Hypothalamus (tissue), 51 donors: ENCODE measurements at places on chromosomes 5 and 9.

GRCh38 chr5:114346181-114346580 lies 15.7 kb upstream of the KCNN2 start:
- no peak for DNase-seq

GRCh38 chr9:129752900-129753729 lies at the start of gene PTGES:
TSS of gene PTGES (minus strand) at chr9:129753042. CDS start at chr9:129753012, 30 bp downstream.
- peak; percentile 28 for DNase-seq

GRCh38 chr5:80607832-80608231 lies 37.8 kb upstream of the ANKRD34B start:
- DNase-seq = no peak

DNA sequence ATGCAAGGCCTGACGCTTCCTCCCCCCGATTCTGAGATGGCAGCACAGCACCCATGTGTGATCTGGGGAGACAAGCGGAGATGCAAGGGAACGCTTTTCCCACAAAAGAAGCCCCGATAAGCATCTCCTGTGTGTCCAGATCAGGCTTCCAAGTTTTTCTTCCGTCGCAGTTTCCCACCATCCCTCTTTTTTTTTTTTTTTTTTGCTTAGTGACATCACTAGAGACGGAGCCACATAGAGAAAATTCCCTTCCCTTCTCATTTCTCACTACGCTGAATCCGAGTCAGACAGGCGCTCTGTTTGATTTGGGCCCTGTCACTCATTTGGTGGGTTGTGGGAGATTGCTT lies 160.9 kb downstream of the HSD17B3 start:
- no peak for DNase-seq

DNA sequence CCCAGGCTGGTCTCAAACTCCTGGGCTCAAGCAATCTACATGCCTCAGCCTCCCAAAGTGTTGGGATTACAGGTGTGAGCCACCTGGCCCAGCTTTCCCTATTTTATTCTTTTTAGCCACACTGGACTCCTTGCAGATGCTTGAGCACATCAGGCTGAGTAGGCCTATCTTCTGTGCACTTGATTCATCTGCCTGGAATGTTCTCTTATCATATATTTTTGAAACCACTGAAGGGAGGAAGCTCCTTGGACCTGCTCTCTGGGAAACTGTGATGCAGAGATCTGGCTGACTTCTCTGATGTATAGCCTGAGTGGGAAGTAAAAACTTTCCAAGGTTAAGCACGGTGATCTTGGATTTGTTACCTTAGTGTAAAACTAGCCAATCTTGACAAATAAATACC lies 6.5 kb upstream of the MAT2B start:
- DNase-seq = no peak

DNA sequence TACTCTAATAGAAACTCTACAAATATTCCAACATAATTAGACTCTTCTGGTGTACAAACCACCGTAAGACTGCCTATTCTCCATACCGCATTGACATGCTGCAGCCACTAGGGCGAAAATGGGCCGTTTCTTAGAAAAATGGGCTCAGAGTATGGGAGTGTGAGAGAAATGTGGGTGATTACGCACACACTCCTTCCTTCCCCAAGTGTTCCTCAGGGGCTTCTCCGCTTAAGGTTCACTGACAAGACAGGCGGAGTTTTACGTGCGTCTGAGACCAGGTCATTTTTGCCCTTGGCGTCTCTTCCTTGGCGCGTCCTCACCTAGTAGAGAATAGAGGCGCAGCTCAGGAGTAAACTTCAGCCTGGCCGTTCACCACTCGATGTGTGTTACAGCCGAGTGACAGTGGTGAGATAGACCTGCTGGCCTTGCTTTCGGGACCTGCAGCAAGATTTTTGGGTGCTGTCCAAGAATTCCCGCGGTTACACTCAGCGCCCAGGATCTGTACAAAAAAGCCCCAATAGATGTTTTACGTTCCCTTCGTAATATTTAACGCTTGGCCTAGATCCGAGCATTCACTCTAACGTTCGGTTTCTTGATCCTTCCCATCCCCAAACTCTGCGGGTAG lies 1.8 kb upstream of the NTRK2 start:
- DNase-seq = no peak

GRCh38 chr5:44332285-44332971 lies 56.8 kb downstream of the FGF10 start:
- no peak for DNase-seq

DNA sequence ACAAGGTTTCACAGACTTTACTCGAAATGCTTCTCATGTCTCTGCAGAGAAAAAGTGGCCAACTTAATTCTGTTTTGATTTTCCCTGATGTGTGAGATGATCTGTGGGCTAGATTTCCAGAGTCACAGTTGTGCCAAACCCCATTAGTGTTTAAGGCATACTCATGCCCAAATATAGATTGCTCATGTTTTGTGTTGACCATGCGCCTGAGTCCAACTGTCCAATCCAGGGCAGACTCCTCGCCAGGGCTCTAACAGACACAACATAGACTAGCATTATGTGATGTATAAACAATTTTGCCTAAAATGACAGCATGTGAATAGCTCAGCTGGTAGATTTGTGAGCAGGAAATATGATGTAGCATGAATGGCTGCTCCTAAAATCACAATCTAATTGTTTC lies 128.1 kb downstream of the PRDM6 start:
- no peak for DNase-seq

GRCh38 chr9:130225586-130225985 lies 40.0 kb upstream of the HMCN2 start:
- no peak for DNase-seq

DNA sequence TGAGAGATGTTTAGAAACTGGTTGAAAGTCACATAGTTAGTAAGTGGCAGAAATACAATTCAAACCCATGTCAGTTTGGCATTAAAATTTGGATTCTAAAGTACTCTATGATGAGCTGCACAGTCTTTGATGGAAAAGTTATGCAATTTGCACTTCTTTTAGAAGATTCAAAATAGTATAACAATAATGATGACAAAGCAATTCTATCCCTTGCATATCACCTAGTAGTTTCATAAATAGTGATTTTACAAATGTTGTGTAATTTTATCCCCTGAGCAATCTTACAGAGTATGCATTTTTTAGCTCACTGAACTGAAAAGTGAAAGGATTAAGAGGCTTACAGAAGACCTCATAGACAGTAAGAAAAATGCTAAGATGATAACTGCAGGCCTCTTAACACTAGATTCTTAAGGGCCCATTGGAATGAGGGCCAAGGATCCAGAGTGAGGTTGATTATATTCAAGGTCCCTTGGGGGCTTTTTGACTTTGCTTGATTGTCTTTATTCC lies 3.7 kb downstream of the C5orf46 start:
- DNase-seq = no peak

- DNase-seq = no peak
Observed at GRCh38 chr5:143886096-143886495, 74.1 kb downstream of the HMHB1 start.

DNA sequence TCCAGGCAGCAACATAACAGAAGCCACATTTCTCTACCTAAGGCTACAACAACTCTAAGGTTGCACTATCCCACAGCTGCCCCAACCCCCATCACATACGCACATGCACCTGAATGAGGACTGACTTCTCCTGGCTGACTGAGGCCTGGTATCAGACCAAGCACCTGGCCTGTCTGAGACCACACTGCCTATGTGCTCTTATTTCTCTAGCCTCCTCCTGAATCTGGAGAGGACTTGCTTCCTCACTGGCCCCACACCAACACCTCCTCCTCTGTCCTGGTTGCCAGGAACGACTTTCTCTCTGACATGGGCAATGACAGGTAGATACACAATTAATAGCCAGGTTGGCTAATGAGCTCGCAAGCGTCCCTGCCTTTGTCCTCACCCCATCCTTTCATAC lies 14.9 kb upstream of the VDAC1 start:
- DNase-seq = no peak

GRCh38 chr5:74560245-74560644 lies 80.3 kb downstream of the ENC1 start:
- DNase-seq = no peak

GRCh38 chr5:148011398-148012137 lies 52.2 kb upstream of the SPINK5 start:
- DNase-seq = no peak

DNA sequence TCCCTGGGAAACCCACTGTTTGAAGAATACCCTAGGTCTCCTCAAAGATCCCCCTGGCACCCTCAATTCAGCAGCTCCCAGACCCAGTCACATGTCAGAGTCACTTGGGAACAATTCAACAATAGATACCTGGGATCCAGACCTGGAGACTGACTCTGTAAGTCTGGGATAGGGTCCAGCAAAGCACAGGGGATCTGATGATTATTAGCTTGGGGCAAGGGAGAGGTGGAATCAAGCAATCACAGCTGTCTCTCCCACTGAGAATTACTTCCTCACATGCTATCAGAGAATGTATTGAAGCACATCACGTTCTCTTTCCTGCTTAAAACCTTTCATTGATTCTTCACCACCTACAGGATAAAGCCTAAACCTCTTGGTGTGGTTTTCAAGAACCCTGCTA lies 5.9 kb downstream of the FAM193B start:
- DNase-seq = no peak

- no peak for DNase-seq
Observed at GRCh38 chr5:179250561-179251225, 94.6 kb downstream of the ADAMTS2 start.

GRCh38 chr5:139368613-139369012 lies 14.5 kb downstream of the SLC23A1 start:
- no peak for DNase-seq

DNA sequence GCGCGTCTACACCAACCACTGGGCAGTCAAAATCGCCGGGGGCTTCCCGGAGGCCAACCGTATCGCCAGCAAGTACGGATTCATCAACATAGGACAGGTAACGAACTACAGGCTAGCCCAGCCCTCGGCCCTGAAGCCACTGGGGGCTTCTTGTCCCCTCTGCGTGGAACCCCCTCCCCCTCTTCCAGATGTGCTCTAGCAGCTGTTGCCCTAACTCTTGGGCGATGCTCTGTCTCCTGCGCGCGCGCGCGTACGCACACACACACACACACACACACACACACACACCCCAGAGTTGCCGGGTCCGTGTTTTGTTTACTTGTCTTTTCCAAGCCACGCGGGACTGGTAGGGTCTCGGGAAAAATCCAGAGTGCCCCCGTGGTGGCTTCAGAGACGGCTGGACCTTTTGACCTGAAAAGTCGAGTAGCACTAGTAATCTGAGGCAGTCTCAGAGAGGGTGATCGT lies 836 bp downstream of the PCSK5 start:
- peak; percentile 71 for DNase-seq

DNA sequence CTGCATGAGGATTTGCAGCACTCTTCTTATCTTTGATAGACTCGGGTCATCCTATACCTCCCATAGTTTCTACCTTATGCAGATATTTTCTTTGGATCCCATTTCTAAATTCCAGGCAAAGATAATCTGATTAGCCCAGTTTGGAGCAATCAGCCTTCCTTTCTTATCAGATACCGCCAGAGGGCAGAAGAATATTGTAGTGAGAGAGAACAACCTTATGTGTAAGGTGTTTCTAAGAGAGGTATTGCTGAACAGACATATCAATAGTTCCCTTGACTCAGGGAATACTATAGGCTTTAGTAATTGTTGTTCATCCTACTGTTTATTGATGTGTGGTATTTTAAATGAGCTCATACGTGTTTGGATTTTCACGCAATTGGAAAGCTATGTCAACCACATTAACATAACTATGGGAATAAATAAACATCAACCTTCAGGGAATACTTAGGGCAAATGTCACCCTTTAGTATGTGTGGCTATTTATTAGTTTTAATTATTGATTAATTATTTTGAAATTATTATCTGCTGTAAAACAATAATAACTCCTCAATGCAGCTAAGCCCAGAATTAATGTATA lies 1435.2 kb upstream of the CDH9 start:
- no peak for DNase-seq

GRCh38 chr9:94802793-94803192 lies 76.3 kb downstream of the AOPEP start:
- no peak for DNase-seq

- DNase-seq = no peak
Observed at GRCh38 chr5:54093081-54093492, 217.3 kb downstream of the ARL15 start.

- DNase-seq = no peak
Observed at GRCh38 chr9:111842313-111842712, 47.6 kb upstream of the SHOC1 start.

GRCh38 chr9:114281473-114282103 lies 41.3 kb upstream of the ORM1 start:
- DNase-seq = no peak

- no peak for DNase-seq
Observed at GRCh38 chr5:24167806-24168205, 477.0 kb downstream of the CDH10 start.

GRCh38 chr5:152811988-152812387 lies 406.9 kb upstream of the NMUR2 start:
- DNase-seq = no peak

DNA sequence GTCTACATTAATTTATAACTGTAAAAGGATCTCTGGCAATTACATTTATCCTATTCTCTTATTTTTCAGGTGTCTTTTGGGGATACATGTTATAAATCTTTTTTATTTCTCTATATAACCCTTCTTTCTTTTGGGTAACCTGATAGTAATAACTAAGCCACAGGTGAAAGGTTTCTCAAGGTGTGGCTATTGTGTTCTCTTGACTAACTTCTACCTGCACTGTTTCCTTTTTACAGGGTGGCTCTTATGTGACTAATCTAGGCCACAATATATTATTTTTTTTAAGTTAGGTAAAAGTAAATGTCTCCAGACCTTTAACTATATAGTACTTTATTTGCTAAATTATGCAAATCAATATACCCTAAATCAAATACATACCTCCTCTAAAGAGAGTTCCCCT lies 193.2 kb downstream of the EFNA5 start:
- DNase-seq = no peak

GRCh38 chr5:100562821-100563220 lies 27.6 kb downstream of the FAM174A start:
- no peak for DNase-seq

- no peak for DNase-seq
Observed at GRCh38 chr9:135487281-135488012, 7.9 kb downstream of the PPP1R26 start.
